ENCODE measurements at places on chromosomes 1 and 21.

DNA sequence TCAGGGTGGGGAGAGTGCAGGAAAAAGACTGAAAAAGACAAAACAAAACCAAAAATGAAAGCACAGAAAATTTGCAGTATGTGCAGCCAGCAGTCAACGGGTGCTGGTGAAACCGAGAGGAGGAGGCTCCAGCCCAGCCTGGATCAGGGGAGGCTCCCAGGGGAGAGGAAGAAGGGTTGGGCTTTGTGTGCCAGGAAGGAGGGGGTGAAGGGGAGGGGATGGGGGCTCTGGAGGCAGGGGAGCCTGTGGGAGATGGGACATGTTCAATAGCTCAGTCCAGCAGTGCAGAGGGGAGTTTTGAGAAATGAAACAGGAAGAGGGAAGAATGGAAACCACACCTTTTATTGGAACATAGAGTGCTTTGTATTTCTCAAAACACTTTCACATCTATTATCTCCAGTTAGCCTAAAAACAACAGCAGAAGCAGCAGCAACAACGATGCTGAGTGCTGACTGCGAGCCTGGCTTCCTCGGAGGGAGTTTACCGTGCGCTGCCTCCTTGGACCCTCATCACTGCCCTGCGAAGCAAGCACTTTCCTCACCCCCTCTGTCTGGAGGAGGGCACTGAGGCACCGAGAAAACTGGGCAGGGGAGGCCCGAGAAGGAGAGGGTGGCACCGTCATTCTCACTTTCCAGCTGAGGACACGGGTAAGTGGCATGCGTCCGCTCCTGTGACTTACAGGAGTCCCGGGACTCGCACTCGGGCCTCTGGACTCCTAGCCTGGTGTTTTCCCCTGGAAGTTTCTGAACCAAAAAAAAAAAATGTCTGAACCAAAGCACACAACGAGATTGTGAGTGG is 62.9 kb downstream of the MDM4 start:
- no peak for DNase-seq

GRCh38 chr21:26432410-26432809 is 140.7 kb downstream of the CYYR1 start:
- DNase-seq = no peak

DNA sequence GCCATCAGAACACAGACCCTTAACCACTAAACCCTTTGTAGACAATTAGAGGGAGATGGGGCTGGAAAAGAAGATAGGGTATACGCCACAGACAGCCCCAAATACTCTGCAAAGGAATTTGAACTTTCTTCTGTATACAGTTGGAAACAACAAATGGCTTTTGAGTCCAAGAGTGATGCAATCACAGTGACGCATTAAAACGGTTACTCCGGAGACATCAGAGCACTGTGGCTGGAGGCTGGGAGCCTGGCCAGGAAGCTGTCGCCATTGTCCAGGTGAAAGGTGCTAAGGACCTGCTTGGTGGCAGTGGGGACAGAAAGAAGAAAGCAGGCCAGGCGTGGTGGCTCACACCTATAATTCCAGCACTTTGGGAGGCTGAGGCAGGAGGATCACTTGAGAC is 4.2 kb downstream of the FLAD1 start:
- no peak for DNase-seq

GRCh38 chr1:194084755-194085154 is 898.3 kb upstream of the B3GALT2 start:
- DNase-seq = no peak

GRCh38 chr1:46363121-46363520 is 22.5 kb downstream of the NSUN4 start:
- no peak for DNase-seq

DNA sequence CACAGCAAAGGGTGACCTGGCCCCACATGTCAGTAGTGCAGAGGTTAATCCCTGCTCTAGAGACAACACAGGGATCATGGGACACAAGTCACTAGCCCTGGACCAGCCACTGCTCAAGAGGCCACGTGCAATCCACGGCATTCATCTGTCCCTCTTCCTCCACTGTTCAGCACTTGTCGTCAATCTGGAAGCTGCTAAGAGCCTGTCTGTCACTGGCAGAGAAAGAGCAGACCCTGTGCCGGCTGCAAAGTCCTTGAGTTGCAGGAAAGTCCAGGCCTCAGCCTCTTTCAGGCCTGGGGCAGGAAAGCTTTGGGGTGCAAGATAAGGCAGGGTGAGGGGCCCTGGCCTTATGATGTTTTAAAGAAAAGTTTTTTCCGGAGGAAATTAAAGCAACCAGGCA is 16.7 kb downstream of the CELA2B start:
- DNase-seq = no peak

DNA sequence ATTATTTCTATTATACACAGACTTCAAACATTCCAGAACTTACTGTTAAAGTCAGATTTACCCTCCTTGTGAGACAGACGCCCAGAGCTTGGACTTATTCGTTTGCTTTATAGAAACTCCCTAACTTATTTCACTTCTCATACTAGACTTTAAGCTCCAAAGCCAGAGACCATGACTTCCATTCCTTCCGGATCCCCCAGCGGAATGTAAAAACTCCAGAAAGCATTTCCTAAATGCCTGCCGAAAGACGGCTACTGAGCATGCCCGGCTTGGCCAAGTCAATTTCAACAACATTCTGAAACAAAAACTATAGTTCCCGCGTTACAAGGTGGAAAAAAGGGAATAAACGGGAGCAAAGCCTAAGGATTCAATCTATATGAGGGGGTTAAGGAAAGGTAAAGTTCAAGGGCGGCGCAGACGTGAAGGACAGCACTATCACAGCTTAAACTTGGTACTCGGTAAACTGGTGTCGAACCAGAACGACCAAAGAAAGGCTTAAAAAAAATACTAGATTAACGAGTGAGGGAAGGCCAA is 1.1 kb downstream of the USP48 start:
- DNase-seq = no peak

DNA sequence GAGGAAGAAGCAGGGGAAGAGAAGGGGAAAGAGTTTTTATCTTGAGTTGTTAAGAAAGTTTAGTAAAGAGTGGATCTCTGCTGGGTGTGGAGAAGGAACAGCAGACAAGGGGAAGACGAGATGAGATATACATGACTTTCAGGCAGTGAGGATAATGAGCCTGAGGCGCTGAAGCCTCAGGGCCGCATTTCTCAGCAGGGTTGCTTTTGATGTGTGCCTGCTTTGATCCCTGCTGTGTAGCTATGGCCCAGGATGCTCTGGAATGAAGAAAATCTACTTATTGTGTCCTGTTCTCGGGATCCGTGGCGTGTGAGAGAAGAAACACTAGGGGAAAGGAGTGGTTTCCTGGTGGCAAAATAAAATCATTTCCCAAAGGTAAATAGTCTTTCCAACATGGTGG is 15.1 kb upstream of the RPE65 start:
- DNase-seq = no peak

DNA sequence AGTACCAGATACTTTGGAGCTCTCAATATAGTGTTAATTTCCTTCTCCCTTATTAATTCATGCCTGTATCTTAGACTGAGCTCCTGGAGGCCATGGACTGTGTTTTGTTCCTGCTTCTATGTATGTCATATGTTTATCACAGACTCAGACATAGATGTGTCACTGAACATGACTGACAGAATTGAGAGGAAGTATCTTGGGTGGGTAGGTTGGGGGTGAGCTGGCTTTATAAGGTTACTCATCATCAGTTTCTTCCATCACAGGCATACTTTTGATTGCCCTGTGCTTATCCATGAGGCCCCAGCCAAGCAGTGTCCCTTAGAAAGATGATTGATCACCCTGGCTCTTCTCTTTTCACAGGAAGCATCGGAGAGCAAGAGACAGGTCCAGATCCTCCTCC is 5.6 kb upstream of the SH3D21 start:
- no peak for DNase-seq

GRCh38 chr1:3462356-3463012 is 8.0 kb downstream of the ARHGEF16 start:
- DNase-seq = no peak

GRCh38 chr1:58392083-58392482 is 154.4 kb downstream of the OMA1 start:
- no peak for DNase-seq

- no peak for DNase-seq
Measured at GRCh38 chr1:17061892-17062291, 8.1 kb upstream of the SDHB start.

DNA sequence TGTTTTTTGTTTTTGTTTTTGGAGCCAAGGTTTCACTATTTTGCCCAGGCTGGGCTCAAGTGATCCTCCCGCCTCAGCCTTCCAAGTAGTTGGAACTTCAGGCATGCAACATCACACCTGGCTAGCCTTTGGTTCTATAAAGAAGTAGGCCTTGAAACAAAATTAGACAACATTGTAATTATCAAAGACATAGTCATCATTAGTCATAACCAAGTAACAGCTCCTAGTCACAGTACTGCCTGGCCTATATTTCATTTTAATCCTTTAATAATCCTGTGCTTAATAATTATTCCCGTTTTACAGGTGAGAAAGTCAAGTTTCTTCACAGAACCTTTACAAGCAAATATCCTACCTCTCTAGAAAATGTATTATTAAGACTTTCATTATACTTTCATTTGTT is 52.3 kb upstream of the TBX15 start:
- DNase-seq = no peak

GRCh38 chr1:107920561-107920960 is 44.4 kb downstream of the VAV3 start:
- no peak for DNase-seq

DNA sequence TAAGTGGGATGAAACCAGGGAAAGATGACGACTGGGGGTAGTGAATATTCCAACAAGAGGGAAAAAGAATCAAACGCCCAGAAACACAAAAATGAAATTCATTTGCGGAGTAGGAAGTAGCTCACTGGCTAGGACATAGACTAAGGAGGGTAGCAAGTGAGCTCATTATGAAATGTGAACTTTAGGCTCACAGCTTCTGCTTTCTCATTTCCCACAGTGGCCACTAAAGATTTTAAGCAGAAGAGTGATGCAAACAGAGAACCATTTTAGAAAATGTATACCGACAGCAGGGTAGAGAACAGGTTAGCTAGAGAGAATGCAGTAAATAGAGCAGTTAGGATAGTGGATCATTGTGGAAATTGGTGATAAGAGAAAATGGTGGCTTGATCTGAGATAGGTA is 3.5 kb downstream of the CD48 start:
- DNase-seq = peak; percentile 92

- DNase-seq = no peak
Measured at GRCh38 chr21:42459082-42459460, 37.0 kb downstream of the RSPH1 start.

- DNase-seq = no peak
Measured at GRCh38 chr1:82086739-82087138, 286.0 kb downstream of the ADGRL2 start.

DNA sequence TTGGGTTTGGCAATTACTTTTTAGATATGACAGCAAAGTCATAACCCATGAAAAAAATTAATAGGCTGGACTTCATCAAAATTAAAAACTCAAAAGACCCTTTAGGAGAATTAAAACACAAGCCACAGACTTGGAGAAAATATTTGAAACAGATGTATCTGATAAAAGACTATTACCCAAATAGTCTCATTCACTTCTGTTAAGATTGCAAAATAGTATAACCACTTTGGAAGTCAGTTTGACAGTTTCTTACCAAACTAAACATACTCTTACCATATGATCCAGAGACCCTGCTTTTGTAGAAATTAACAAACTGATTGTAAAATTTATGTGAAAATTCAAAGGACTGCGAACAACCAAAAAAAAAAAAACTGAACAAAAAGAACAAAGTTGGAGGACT is 32.5 kb upstream of the SLC44A3 start:
- peak; percentile 50 for DNase-seq

- peak; percentile 47 for DNase-seq
Measured at GRCh38 chr1:226033582-226033981, 28.9 kb upstream of the H3-3A start.
